ENCODE measurements at places on chromosomes 7 and 10. TPM values are rescaled to one million over a fixed set of nuclear protein-coding genes. Genes with fewer than 3 reads are reported as not detected.

- DNase-seq = no peak
Observed at GRCh38 chr10:114679552-114679951, 21.5 kb upstream of the ABLIM1 start.

Gene SVIL
- total RNA-seq = 131 TPM

GRCh38 chr7:137994216-137994615 is 7.7 kb downstream of the CREB3L2 start:
- no peak for DNase-seq

Gene HK1
- total RNA-seq = 32.7 TPM

Gene PIP
- not detected for total RNA-seq

DNA sequence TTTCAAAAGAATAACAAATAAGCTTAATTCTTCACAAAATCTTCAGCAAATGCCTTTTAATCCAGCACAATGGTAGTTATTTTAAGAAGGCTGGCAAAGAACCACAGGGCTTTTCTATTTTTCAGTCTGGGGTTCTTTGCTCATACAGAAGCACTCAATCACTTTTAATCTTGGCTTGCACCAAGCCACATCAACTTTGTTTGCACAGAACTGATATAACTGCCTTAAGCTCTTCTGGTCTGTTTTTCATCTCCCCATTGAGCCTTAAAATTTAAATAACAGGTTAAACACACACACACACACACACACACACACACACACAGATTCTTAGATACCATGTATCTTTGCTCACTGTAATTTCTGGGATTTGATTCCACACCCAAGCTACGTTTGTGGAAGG is 377.0 kb downstream of the GATA3 start:
- DNase-seq = peak; percentile 13

DNA sequence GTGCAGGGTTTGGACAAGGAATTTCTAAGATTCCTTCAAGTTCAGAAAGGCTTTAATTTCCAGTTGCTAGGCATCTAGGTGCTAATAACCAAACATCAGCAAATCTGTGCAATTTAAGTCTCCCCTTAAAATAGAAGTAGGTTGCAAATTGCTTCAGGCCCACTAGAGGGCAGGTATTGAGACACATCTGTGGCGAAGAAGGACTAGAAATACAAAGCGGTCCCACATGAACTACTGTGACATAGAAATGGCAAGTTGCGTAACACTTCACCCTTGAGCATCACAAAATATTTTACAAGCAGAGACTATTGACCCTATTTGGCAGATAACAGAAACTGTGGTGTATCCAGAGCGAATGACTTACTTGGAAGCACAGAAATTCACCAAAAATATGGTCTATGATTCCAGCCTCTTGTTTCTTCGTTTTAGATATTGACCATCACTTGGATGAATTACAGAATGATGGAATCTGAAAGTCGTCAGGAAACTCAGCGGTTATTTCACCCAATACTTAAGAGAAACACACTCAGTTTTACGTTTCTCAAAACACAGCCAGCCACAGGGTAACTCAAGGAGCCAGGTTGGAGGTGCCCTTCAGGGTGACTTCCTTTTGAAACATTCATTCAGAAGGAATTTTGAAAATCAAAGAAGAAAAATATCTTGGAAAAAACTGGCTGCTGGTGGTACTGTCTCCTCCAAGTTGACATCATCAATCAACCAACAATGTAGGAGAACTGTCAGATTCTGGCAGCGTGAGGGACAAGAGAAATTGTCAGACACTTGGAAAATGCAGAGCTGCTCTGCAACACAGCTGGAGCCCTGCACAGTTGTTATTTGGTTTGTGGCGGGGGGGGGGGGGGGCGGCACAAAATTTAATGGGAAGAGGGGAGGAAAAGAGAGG is 256.3 kb upstream of the MINDY3 start:
- DNase-seq = no peak

- DNase-seq = no peak
Observed at GRCh38 chr10:127882801-127883459, 9.8 kb downstream of the CLRN3 start.

DNA sequence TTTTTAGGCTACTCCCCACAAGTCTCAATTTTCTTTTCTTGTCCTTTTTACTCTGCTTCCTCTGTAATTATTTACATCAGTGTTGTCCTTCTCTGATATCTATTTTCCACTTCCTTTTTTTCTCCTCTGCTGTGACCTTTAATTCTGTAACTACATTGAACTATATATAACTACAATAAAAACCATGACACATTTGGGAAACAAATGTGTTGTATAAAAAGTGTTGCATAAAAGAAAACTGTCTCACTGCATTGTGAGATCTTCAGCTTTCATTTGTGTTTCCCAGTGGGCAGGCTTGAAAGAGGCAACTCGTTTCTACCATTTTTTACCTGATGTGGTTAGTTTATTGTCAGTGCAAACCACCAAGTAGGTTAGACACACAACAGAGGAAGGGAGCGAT is 483.9 kb upstream of the NRP1 start:
- no peak for DNase-seq

DNA sequence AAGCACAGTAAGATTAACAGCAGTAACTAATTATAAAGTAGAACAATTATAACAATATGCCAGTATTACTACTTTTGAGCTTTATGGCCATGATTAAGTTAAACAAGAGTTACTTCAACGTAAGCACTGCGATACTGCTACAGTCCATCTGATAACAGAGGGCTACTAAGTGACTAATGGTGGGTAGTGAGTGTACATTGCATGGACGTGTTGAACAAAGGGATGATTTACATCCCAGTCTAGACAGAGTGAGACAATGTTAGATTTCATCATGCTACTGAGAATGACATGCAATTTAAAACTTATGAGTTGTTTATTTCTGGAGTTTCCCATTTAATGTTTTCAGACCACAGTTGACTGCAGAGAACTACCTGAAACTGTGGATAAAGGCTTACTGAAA is 45.6 kb downstream of the TPST1 start:
- DNase-seq = no peak

- peak; percentile 47 for DNase-seq
Observed at GRCh38 chr7:111735661-111736551, 173.6 kb upstream of the IMMP2L start.

GRCh38 chr10:110209926-110210673 is 2.7 kb downstream of the MXI1 start:
- peak; percentile 71 for DNase-seq
